Smooth muscle cell of trachea (primary cell): ENCODE measurements at places on chromosomes 12 and 14. TPM values are rescaled to one million over a fixed set of nuclear protein-coding genes. Genes with fewer than 3 reads are reported as not detected.

ANO4 gene
- total RNA-seq, result 0.44 and 1.3 TPM in 2 replicates

ACSM4 gene
- total RNA-seq, result not detected in 2 replicates

FAM181A gene
- not detected in 2 replicates for total RNA-seq

PRICKLE1 gene
- total RNA-seq, result 3.6 and 8.1 TPM in 2 replicates

NTF3 gene
- 0.50 TPM in 1 of 2 replicates, not detected in the other for total RNA-seq

TAS2R13 gene
- 1.3 and 4.7 TPM in 2 replicates for total RNA-seq

IRAK3 gene
- 10.8 and 12.5 TPM in 2 replicates for total RNA-seq
